ENCODE measurements at places on chromosomes 2 and 18.
A peak's percentile ranks its signal among the peaks of the same experiment; 100 is the strongest.

DNA sequence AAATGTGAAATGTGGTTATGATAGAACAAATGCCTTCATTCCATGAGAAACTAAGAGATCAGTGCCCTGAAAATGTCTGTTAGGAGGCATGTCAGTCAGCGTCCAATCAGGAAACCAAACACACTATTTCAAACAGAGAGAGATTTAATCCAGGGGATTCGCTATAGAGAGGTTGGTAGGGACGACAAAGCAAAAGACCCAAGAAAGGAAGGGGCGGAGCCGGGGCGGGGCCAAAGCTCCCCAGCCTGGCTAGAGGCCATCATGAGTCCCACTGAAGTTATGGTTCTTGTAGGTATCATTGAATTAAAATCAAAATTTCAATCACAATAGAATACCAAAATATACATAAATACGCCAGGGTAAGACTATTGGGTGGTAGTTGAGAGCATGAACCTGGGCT, 32.9 kb upstream of the RNF149 start:
- DNase-seq = peak; percentile 52

GRCh38 chr2:150644298-150645067, 157.0 kb upstream of the RND3 start:
- DNase-seq = no peak

DNA sequence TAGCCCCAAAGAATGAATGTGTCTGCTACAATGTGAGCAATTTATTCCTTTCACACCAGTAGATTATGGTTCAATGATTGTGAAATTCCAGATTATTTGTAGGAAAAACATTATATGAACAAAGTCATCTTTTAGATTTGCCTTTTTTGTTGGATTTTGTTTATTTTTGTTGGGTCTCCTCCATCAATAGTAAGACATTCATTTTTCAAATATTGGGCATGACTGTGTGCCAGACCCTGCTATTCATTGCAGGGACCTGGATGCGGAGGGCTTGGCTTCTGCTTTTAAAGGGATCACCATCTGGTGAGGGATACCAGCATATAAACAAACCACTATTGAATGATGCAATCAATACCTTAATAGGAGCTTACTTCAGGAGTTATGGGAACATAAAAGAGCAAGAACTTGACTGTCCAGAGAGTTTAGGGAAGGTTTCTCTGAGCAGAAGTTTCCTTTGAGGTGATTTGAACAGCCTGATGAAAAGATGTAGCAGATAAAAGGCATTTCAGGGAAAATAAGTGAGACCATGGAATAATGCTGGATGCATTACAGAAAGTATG, 486.7 kb downstream of the EPHA4 start:
- no peak for DNase-seq

- no peak for DNase-seq
Observed at GRCh38 chr2:20291106-20291564, 59.5 kb downstream of the PUM2 start.

DNA sequence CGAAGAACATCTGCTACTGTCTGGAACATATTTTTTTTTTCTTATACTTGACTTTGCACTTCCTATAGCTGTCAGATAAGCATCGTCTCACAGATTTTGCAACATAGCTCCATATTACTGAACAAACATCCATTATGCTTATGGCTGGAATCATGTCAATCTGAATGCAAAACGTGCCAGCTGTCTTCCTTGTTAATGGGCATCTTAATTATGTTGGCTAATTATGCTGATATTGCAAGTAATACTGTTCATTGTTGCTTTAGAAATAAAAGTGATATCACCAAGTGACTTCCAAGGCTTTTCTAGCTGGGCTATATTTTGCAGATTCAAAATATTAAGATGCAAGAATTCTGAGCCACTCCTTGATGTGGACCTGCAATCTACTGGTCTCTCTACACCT, 176.8 kb downstream of the ARL4C start:
- DNase-seq = no peak

GRCh38 chr2:240989451-240990265, 8.8 kb upstream of the SNED1 start:
- no peak for DNase-seq

GRCh38 chr18:26667046-26667445, 118.7 kb upstream of the KCTD1 start:
- no peak for DNase-seq

DNA sequence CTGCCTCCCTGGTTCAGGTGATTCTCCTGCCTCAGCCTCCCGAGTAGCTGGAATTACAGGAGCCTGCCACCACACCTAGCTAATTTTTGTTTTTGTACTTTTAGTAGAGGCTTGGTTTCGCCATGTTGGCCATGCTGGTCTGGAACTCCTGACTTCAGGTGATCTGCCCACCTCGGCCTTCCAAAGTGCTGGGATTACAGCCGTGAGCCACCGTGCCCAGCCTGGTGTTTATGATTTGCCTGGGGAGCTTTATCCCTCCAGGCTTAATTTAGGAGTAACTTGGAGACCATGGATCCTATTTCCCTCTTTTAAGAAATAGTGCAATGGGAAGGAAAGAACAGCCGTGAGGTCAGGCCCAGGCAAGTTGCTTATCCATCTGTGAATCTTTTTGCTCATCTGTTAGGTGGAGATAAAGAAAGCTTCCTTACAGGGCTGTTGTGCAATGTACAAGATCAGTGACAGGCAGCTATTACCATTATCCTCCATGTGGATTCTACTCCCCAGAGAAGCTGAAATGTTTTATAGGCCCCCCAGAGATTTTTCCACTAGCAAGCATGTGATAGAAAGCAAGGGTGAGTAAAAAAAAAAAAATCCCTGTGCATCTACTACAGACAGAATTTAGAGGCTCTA, 104.9 kb upstream of the MGAT5 start:
- no peak for DNase-seq

All from activated T-cell treated with anti-CD3 and anti-CD28 coated beads, Interleukin-2, amount 50 U/mL, for 72 hours (primary cell).